ENCODE measurements at places on chromosomes 1 and 21.

- DNase-seq, result no peak
Measured at GRCh38 chr1:30756545-30757351, 826 bp downstream of the LAPTM5 start.

DNA sequence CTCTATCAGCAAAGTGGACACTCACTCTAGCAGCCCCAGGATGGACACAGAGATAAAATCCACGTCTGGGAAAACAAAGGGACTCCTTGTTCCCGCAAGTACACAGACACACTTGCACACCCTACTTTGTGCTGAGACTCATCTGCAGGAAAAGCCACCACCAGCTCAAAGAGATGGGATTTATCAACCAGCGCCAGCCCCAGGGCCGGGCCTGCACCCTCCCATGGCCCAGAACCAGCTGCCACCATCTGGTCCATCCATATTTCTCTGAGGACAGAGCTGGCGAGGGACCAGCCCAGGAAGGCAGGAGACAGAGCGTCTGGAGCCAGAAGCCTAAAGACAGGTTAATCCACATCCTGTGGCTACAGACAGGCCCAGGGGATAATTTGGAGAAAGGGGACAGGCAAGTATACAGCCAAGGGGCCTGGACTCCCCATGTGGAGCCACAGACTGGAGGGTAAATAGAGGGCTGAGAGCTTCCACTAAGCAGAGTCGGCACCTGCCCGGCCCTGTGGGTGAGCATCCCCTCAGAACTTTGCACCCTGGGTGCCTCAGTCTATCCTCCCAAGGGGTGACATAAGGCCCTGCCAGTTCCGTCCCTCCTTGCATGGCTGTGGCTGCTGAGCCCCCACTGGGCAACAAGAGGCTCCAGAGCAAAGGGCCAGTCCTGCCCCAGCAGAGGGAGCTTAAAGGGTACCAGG is 233.9 kb downstream of the PTPRU start:
- DNase-seq, result no peak

GRCh38 chr1:6984986-6985385 is 199.7 kb downstream of the CAMTA1 start:
- DNase-seq, result no peak

DNA sequence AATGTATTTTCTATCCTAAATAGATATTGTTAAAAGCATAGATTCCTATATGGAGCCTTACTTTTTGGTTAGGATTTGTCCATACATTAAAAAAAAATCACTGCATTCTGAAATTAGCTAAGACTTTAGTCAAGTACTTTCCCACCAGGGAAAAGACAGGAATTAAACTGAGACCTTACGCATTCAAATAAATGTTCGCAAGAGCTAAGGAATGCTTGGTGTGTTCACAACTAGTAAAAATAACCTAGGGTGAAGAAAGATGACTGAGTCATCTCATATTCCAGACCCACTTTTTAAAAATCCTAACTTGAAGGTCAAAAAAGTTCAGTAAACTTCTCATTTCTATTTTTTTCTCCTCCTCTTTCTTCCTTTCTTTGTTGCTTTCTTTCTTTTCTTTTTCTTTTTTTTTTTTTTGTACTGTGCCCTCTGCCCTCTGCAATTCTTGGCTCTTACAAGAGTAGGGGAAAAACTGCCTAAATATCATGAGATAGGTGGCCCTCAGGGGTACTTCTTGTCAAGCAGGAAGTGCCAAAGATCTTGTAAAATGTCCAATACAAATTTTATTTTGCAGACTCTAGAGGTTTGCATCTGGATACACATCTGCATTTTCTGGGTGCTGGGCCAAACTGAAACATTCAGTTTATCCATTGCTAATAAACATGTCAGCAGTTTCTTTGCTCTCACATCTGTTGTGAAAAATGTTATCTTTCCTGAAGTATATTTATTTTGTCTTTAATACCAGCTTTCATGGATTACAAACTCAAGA is 121.4 kb upstream of the GORAB start:
- DNase-seq, result no peak

- no peak for DNase-seq
Measured at GRCh38 chr1:44407430-44408211, 2.6 kb downstream of the RNF220 start.

- no peak for DNase-seq
Measured at GRCh38 chr1:115280064-115280463, 58.0 kb downstream of the NGF start.

DNA sequence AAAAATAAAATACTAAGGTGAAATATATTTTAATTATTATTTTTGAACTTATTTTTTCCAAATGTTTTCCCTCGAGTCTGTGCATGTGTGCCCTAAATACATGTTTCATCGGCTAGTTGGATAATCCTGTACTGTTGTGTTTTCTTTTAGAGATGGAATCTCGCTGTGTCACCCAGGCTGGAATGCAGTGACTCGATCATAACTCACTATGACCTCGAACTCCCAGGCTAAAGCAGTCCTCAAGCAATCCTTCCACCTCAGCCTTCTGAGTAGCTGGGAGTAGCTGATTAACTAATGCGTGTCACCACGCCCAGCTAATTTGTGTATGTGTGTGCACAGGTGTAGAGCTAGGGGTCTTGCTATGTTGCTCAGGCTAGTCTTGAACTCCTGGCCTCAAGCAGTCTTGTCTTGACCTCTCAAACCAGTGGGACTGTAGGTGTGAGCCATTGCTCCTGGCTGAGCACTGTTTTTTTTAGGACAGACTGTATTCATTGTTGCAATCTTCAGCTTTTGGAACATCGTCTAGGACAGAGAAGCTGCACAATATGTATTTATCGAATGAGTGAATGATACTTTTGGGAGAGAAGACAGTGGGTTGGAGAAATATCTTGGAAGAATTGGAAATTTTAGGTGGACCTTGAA is 4.8 kb upstream of the TMCO1 start:
- no peak for DNase-seq

- no peak for DNase-seq
Measured at GRCh38 chr1:243507672-243508302, 251.9 kb downstream of the SDCCAG8 start.

DNA sequence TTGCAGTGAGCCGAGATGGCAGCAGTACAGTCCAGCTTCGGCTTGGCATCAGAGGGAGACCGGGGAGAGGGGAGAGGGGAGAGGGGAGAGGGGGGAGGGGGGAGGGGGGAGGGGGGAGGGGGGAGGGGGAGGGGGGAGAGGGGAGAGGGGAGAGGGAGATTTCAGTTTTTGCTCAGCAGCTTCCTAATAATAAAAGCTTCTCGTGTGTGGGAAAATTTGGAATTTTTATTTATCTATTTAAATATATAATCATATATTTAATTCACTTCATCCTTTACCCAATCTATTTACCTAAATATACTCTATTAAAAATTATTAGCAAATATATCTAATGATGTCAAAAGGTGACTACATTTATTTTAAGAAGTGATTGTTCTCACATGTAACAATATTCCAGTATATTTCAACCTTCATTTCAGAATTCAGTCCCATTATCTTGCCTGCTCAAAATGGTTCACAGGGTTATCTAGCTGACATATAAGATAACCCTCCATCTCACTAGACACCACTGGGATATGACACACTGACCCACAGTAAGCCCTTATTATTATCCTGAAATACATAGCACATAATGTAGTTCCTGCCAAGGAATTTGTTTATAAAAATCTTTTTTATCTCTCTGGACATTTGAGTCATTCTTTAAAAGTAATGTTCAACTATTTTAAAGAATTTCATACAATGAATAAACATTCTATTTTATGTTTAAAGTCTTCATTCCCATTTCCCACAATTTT is 105.9 kb downstream of the GPATCH2 start:
- no peak for DNase-seq

DNA sequence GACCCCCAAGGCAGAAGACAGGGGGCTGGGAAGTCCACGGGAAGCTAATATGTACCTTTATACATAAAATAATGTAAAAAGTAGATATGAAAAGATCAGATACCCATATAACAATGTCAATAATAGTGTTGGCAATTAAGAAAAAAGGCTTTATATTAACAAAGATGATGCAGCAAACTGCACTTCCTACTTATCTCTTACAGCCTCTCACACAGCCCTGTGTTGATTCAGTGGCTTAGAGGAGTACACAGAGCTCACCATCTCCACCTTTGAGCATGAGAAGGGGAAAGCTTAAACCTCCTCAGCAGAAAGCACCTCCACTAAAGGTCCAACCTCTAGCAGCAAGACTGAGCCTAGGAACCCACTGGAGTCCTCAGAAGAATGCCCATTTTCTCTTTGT is 7.2 kb upstream of the VSIG8 start:
- no peak for DNase-seq

DNA sequence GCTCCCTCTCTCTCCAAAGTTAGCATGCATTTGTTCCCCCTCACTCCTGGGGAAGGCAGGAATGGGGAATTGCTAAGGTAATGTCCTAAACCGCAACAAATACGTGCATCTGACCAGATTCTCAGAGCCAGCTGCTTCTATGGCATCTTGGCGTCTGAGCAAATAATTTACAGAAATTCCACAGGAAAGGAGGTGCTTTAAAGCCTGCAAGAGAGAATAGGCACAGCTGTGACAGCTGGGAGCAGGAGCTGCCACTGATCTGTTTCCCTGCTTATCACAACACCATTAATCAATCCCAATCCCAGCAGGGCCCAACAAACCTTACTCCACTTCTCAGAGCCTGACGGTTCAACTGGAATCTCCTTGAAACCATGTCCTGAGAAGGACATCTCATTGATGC is 83.5 kb upstream of the ZNF281 start:
- DNase-seq, result no peak

- DNase-seq, result no peak
Measured at GRCh38 chr1:58282623-58283387, 263.7 kb downstream of the OMA1 start.

DNA sequence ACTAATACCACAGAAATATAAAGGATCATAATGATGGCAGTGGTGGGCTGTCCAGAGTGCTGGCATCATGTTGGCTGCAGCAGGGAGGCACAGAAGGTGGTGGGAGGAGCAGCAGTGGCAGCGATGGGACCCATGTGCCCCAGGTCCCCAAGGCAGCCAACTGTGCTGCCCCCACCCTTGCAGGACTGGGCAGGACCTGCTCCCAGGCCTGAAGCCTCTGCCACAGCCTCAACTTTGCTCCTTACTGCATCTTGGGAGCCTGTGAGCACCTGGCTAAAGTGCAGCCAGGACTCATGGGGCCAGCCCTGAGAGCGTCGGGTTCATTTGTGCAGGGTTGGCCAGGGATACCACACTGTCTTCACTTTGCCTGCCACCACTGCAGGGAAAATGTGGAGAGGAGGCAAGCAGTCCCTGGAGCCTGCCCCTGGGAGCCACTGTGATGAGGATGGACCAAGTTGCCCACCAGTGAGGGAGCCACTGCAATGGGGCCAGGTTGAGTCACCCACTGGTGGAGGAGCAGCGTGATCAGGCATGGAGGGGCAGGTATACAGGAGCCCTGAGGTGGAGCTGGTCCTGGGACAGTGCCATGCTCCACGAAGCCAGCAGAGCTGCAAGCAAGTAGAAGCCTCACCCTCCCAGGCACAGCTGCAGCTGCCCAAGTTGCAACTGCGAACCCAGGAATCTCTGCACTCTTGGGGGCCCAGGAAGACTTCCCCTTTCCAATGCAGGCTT is 25.3 kb upstream of the DENND1B start:
- DNase-seq, result no peak

DNA sequence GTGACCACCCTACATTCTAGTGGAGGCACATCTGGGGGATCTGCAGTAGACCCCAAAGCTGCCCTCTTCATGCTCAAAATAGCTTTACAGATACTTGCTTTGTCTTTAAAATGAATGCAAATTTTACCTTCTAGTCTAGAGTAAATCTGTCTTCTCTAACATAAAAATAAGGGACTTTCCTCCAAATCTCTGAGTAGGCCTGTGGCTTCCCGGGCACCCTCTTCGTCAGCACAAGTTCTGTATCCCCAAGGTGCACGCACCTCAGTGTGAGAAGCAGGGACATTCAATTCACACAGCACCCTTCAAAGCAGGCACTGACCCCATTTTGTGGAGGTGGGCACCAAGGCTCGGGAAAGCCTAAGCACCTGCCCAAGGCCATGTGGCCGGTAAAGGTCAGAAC is 19.0 kb downstream of the MEF2D start:
- DNase-seq, result peak; percentile 73

GRCh38 chr1:85289848-85290335 is 13.5 kb upstream of the BCL10 start:
- no peak for DNase-seq

GRCh38 chr1:200438911-200439310 is 29.1 kb upstream of the ZNF281 start:
- DNase-seq, result no peak

- peak; percentile 77 for DNase-seq
Measured at GRCh38 chr1:36156329-36157114, 562 bp downstream of the MAP7D1 start.

- DNase-seq, result no peak
Measured at GRCh38 chr1:234722904-234723720, 113.1 kb upstream of the IRF2BP2 start.

DNA sequence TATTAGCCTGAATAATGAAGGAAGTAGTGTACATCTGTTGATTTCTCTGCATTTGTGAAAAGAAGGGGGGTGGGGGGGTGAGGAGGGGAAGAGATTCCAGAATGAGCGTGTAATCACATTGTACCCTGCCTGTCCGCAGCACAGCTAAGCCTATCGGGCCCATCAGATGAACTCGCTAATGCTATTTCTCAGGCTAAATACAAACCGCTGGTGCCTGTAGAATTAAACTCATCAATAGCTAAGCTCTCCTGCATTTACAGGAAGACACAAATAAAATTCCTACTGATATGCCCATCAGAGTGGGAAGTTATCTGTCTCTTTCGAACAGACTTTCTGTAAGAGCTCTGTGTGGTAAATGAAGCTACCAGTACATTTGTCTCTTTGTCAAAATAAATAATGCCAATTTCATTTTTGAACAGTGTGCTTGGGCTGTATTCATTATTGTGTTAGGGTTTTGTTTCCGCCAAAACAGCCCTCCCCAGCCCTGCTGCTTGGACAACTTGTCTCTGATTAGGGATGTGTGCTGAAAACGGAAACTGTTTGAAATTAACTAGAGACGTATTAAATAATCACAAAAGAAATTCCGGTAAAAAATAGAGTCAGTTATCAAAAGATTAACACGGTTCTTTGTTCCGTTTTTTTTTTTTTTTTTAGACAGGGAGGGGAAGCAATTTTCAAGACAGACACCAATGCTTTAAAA is 305.4 kb downstream of the TTLL7 start:
- DNase-seq, result no peak

- no peak for DNase-seq
Measured at GRCh38 chr1:67556297-67556900, 126.2 kb upstream of the SERBP1 start.

GRCh38 chr1:145771056-145771455 is 51.8 kb downstream of the CD160 start:
- no peak for DNase-seq

GRCh38 chr21:42534421-42535378 is 21.0 kb downstream of the SLC37A1 start:
- DNase-seq, result peak; percentile 69

DNA sequence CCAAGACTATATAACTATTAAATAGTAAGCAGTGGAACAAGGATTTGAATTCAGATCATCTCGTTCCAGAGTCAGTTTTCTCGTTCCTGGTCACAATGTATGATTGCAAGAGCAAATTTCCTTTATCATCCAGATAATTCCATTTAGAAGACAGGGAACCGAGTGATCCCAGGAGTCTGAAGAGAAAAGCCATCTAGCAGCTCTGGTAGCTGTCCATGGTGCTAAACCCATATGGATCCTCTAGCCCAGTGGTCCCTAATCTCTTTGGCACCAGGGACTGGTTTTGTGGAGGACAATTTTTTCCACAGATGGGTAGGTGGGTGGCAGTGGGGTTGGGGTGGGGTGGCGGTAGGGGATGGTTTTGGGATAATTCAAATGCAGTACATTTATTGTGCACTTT is 229.4 kb downstream of the PTPRU start:
- DNase-seq, result no peak

GRCh38 chr1:68826836-68827235 is 330.0 kb upstream of the DEPDC1 start:
- DNase-seq, result no peak

All from GM13976 (cell line).